Neural progenitor cell (in vitro differentiated cells): ENCODE measurements at places on chromosomes 11 and 22. TPM values are rescaled to one million over a fixed set of nuclear protein-coding genes. Genes with fewer than 3 reads are reported as not detected.
A peak's percentile ranks its signal among the peaks of the same experiment; 100 is the strongest.

ALDH3B1 gene
- 0.12 TPM in 1 of 2 replicates, not detected in the other for total RNA-seq

FXYD2 gene
- total RNA-seq, result 1.7 and 1.9 TPM in 2 replicates

ADAMTS8 gene
- not detected in 2 replicates for total RNA-seq

VPREB1 gene
- total RNA-seq, result not detected in 2 replicates

PARVG gene
- 0.15 TPM in 1 of 2 replicates, not detected in the other for total RNA-seq

RNF215 gene
- total RNA-seq, result 11.9 and 38.5 TPM in 2 replicates

DEPDC7 gene
- 0.39 and 0.74 TPM in 2 replicates for total RNA-seq

DNA sequence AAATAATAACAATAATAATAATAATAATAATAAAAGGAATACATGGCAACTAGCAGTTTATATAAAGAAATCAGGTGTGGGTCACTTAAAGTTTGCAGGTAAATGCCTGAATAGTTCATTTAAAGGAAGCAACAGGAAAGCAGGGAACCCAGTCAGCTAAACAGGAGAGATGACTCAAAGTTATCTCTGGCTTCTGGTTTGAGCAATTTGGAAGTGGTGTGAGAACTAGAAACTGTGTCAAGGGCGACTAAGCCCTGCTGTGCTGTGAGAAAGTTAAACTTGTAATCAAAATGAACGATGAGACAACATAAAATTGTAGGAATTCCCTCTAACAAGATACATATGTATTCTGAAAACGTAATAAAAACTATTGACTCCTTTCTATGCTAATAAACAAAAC is 35.5 kb downstream of the SLC22A9 start:
- H3K27ac ChIP-seq, result no peak overlapping the region
- H3K27me3 ChIP-seq, result no peaks in the 10 kb centered on the region
- H3K36me3 ChIP-seq, result no peaks in the 10 kb centered on the region
- DNase-seq, result no peak

DNA sequence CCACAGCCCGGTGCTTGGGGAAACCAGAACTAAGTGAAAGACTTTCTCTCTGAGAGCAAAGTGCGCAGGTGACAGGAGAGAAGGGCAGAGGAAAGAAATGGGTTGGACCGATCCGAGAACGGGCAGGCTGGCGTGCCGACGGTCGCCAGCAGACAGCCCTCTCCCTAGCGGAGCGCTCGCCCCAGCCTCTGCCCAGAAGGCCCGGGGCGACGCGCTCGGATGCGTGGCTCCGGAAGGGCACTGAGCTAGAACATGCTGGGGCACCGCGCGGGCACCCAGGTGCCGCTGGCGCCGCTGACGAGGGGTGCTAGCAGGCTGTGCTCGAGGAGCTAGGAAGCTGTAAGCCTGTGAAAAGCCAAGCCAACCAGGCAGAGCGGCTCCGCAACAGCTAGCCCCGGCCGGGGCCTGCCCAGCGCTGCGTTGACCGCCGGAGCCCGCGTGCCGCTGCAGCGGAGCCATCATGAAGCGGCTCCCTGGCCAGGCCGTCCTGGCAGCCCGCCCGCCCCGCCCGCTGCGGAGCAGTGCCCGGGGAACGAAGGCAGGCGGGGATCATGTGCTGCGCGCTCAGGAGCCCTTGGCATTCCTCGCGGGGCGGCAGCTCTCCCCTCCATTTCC is 22.1 kb upstream of the RRAS2 start:
- no peak overlapping the region for H3K27ac ChIP-seq
- peaks cover 45% of the 10 kb centered on the region for H3K27me3 ChIP-seq
- H3K36me3 ChIP-seq, result no peaks in the 10 kb centered on the region
- peaks cover 7% of the 10 kb centered on the region for H3K4me1 ChIP-seq
- peak; percentile 79 for DNase-seq

DNA sequence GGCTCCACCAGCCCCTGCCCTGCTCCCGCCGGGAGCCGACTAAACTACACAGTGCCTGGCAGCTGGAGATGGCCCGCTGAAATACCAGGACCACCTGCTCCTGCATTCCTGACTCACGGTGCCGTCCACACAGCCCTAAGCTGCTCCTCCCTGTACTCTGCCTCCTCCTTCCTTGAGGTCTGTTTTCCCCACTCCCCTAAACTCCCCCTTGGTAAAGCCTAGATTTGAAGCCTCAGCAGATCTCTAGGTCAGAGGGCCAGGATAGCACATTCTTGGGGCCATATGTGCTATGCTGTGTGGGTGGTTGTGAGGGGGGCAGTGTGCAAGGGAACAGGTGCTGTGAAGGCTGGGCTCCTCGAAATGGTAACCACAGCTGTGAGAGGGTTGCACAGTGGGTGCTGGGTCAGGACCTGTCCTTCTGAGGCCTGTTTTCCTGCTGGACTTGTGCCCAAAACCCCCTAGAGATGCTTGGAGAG is 9.7 kb downstream of the LRFN4 start:
- H3K27me3 ChIP-seq, result no peaks in the 10 kb centered on the region
- no peaks in the 10 kb centered on the region for H3K36me3 ChIP-seq
- no peak overlapping the region for H3K27ac ChIP-seq
- peaks cover 5% of the 10 kb centered on the region for H3K4me1 ChIP-seq

- H3K27ac ChIP-seq, result no peak overlapping the region
- no peak for DNase-seq
- no peak overlapping the region for H3K4me3 ChIP-seq
Observed at GRCh38 chr22:24516301-24516737, 21.2 kb downstream of the UPB1 start.

DNA sequence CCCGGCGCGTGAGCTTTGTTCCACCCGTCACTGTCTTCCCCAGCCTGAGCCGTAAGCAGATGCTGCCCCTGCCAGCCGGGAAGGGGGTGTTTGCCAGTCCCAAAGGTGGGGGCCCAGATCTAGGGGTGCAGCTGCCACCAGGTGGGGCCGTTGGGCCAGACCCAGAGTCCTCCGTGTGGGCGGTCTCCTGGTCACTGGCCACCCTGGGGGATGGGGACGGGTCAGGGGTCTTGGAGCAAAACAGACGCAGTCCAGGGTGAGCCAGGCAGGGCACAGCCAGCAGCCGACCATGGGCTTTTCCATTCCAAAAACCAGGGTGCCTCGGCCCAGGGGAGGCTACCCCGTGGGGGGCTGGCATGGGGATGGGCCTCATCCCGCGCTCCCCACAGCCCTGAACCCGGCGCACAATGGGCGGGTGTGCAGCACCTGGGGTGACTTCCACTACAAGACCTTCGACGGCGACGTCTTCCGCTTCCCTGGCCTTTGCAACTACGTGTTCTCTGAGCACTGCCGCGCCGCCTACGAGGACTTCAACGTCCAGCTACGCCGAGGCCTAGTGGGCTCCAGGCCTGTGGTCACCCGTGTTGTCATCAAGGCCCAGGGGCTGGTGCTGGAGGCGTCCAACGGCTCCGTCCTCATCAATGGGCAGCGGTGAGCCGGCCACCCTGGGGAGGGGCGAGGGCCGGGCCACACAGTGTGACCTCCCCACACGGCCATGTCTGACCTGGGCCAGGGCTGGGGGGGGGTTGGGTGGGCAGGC is 3.5 kb downstream of the MUC5B start:
- peaks cover 4% of the 10 kb centered on the region for H3K4me1 ChIP-seq
- H3K4me3 ChIP-seq, result no peak overlapping the region
- H3K27me3 ChIP-seq, result no peaks in the 10 kb centered on the region
- DNase-seq, result peak; percentile 49
- H3K27ac ChIP-seq, result no peak overlapping the region

DNA sequence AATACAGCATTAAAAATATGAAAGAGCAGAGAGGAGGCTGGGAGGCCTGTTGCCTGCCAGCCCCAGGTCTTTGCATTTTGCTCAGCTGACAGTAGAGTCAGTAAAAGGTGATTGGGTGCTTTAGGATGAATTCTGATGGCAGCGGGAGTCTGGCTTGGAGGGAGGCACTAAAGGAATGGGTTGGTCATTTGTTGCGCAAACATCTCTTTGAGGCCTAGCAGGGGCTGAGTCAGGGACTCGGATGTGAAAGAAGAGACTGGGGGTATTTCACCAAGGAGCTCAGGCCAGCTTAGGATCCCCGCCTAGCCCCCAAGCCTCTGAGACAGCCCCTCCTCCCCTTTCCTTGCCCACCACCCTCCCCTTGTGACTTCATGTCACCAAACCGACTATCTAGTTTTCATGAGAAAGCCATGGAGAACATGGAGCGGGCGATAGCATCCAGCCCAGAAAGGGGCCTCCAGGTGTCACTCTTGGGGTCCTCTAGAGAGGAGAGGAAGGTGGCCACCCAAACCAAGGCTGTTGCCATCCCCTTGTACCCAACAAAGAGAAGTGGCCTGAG is 9.7 kb downstream of the DGKZ start:
- H3K27ac ChIP-seq, result no peak overlapping the region
- H3K36me3 ChIP-seq, result no peaks in the 10 kb centered on the region
- DNase-seq, result no peak
- H3K4me1 ChIP-seq, result peaks cover 42% of the 10 kb centered on the region
- no peak overlapping the region for H3K4me3 ChIP-seq
- no peaks in the 10 kb centered on the region for H3K27me3 ChIP-seq

- no peaks in the 10 kb centered on the region for H3K36me3 ChIP-seq
- H3K27ac ChIP-seq, result no peak overlapping the region
- H3K27me3 ChIP-seq, result no peaks in the 10 kb centered on the region
- peaks cover 13% of the 10 kb centered on the region for H3K4me1 ChIP-seq
- peak; percentile 42 for DNase-seq
Observed at GRCh38 chr22:27810609-27811151, 9.1 kb upstream of the MN1 start.

DNA sequence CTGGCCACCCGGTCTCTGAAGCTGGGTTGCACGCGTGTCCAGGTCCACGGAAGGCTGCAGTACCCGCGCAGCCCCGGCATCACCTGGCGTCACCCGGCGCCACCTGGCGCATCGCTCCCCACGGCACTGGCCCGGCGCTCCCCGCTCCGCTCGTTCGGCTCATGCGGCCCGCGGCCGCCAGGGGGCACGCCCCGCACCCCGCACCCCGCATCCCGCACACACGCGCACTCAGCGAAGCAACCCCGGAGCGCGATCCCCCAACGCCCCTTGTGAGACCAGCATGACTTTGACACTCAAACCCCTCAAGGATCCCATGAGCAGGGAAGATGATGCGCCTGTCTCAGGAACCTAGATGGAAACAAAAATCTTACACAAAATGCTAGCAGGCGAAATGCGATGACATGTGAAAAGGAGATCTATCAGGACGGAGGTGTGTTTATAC is 11.9 kb downstream of the B3GNT6 start:
- H3K4me1 ChIP-seq, result no peaks in the 10 kb centered on the region
- no peaks in the 10 kb centered on the region for H3K36me3 ChIP-seq
- no peak overlapping the region for H3K27ac ChIP-seq
- DNase-seq, result peak; percentile 76
- H3K4me3 ChIP-seq, result peak overlapping the region; percentile 25
- peaks cover 26% of the 10 kb centered on the region for H3K27me3 ChIP-seq

DNA sequence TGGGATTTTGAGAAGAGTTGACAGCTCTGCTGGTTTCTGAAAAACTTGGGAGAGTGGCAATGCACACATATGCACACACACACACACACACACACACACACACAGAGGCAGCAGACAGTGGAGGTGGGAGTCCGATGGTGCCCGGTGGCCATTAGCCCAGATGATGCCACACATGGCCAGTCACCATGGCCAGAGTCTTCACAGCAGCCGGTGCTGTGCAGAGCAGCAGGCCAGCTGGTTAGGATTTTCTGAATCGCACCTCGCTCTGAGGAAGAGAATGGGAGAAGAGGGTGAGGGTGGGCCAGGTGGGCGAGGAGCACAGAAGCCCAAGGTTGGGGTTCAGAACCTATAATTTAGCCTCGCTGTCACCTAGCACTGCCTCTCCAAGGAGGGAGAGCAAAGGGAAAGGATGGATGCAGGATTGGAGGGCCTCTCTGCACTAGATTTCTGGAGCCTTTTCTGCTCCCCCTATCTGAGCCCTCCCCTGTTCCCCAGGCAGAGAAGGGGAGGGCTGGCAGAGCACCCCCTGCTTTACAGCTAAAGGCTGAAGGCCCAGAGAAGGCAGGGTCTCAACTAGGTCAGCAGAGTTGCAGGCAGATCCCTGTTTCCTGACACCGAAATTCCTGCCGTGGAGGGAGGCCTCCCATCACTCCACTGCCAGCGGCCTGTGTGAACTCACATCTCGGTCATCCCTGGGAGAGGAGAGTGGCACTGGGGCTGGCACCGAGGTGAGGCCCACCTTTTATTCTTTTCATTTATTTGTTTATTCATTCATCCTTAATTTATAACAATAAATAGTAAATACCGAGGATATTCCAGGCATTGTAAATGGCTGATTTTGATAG is 25.8 kb upstream of the FXYD6 start:
- H3K4me3 ChIP-seq, result no peak overlapping the region
- H3K27ac ChIP-seq, result no peak overlapping the region
- H3K27me3 ChIP-seq, result no peaks in the 10 kb centered on the region

GRCh38 chr11:2547806-2548205 is 103.0 kb downstream of the KCNQ1 start:
- H3K27me3 ChIP-seq, result peaks cover 100% of the 10 kb centered on the region
- no peak overlapping the region for H3K4me3 ChIP-seq
- no peaks in the 10 kb centered on the region for H3K4me1 ChIP-seq
- no peaks in the 10 kb centered on the region for H3K36me3 ChIP-seq

GRCh38 chr22:26849575-26849974 is 192.2 kb downstream of the MIAT start:
- no peaks in the 10 kb centered on the region for H3K36me3 ChIP-seq
- H3K4me3 ChIP-seq, result no peak overlapping the region
- no peak overlapping the region for H3K27ac ChIP-seq
- peaks cover 4% of the 10 kb centered on the region for H3K4me1 ChIP-seq

- H3K4me1 ChIP-seq, result no peaks in the 10 kb centered on the region
- H3K27ac ChIP-seq, result no peak overlapping the region
- DNase-seq, result no peak
- H3K4me3 ChIP-seq, result no peak overlapping the region
Observed at GRCh38 chr11:112100462-112100861, 13.8 kb downstream of the SDHD start.

DNA sequence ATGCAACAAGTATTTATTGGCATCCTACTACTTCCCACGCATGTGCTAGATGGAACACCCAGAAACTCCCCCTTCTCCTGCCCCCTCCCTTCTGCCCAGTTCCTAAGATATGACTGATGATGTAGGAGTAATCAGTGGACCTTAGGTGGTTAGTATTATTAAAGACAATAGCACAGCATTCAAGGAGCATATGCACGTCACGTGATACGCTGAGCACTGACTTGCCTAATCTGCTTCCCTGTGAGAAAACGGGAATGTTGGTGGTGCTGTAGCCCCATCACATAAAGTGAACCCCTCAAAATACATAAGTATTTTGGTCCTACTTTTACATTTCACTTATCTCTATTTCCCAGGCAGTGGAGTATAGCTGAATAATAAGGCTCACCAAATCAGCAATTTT is 12.4 kb downstream of the DRD2 start:
- no peaks in the 10 kb centered on the region for H3K36me3 ChIP-seq
- H3K27me3 ChIP-seq, result no peaks in the 10 kb centered on the region
- no peak overlapping the region for H3K27ac ChIP-seq
- H3K4me3 ChIP-seq, result no peak overlapping the region
- peaks cover 15% of the 10 kb centered on the region for H3K4me1 ChIP-seq
